Testis (tissue), 5 donors: ENCODE measurements at places on chromosomes 7 and 10. TPM values are rescaled to one million over a fixed set of nuclear protein-coding genes. Genes with fewer than 3 reads are reported as not detected.

Gene CLCN1
- polyA plus RNA-seq, result 2.7 TPM

Gene HMX2
- not detected for polyA plus RNA-seq

Gene SEMA3E
- 0.36 TPM for polyA plus RNA-seq

Gene ENKUR
- polyA plus RNA-seq, result 6.2 TPM

Gene ELFN1
- polyA plus RNA-seq, result 2.3 TPM

Gene ZNF786
- 2.6 TPM for polyA plus RNA-seq

Gene CALHM3
- polyA plus RNA-seq, result 0.88 TPM

Gene TMEM139
- polyA plus RNA-seq, result 5.3 TPM

Gene BAIAP2L1
- polyA plus RNA-seq, result 24.2 TPM

Gene TEX36
- 41.5 TPM for polyA plus RNA-seq

Gene MNX1
- 1.5 TPM for polyA plus RNA-seq

Gene ZNF804B
- polyA plus RNA-seq, result not detected
